ENCODE measurements at places on chromosomes 2 and 18.
A peak's percentile ranks its signal among the peaks of the same experiment; 100 is the strongest.

DNA sequence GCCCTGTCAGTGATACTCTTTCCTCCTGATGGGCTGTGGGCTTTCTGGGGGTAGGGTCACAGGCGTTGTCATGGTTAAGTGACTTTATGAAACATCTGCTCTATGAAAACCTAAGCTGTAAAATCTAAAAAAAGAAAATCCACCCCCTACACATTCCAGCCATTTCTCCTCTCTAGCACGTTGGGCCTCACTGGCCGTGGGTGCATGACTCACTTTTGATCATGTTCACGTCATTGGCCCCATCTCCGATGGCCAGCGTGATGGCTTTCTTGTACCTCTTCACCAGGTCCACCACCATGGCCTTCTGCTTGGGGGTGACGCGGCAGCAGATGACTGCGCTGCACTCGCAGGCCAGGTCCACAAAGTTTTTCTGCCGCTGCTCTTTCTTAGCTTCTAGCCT, 39.3 kb upstream of the NARS1 start:
- DNase-seq = no peak

- DNase-seq = no peak
Observed at GRCh38 chr18:3631887-3632286, 181.9 kb downstream of the TGIF1 start.

GRCh38 chr2:5834501-5834900, 142.3 kb downstream of the SOX11 start:
- peak; percentile 20 for DNase-seq

DNA sequence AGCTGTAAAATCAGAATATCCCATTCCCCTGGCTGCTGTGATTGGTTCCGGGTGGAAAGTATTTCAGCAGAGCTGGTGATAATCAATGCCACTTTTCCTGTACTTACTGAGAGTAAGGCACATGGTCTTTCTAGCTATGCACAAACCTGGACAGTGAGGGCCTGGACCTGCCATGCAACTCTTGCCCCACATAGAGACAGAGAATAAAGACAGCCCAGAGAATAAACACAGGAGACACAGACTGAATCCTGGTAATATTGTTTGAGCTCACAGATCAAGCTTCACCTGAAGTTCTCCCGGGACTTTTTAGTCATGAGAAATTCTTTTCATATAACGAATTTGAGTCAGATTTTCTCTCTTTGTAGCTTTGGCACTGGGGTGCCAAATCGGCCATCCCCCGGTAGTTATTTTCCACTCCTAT, 81.9 kb downstream of the ACAA2 start:
- DNase-seq = no peak

DNA sequence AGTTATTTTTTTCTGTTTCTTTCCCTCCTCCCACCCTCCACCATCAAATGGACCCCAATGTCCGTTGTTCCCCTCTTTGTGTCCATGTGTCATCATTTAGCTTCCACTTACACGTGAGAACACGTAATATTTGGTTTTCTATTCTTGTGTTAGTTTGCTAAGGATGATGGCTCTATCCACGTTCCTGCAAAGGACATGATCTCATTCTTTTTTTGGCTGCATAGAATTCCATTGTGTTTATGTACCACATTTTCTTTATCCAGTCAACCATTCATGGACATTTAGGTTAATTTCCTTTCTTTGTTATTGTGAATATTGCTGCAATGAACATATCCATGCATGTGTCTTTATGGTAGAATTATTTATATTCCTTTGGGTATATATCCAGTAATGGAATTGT, 91.3 kb upstream of the TNP1 start:
- no peak for DNase-seq

All from SJCRH30 (cell line).